ENCODE measurements at places on chromosomes 12 and 14. TPM values are rescaled to one million over a fixed set of nuclear protein-coding genes. Genes with fewer than 3 reads are reported as not detected.

The GZMB gene
- 1,173 TPM for total RNA-seq

The SAMD15 gene
- 0.50 TPM for total RNA-seq

DNA sequence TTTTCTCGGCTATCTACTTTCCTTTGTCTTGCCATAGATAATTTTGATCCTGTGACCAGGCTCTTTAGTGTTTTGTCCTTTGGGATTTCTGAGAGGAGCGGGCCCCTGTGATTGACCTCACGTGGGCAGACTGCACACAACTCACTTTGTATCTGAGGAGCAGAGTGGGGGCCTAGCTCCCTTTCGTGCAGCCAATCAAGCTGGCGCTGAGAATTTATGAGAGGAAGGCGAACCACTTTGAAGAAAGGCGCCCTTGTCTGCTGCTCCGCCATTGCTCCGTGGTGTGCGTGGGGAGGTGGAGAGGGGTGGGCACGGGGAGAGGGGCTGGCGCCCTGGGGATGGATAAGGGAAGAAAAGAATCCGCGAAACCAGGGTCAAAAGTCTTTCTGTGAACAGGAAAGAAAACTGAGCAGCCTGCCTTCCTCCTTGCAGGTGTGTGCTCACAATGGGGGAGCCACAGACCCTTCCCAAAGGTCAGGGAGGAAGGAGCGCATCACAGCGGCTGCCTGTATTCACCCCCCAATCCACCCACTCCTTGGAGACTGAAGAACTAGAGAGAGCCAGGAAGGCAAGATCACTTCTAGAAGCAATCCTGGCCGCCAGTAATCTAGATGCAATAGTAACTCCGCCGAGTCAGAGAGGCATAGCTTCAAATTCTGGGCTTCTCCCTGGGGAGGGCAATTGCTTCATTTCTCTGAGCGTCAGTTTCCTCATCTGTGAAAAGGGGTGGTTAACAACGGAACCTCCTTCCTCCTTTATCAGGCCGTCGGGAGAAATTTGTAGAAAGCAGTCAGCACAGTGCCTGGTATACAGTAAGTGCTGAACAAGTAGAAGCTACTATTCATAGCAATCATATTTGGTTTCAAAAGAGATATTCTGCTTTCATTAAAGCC, 24.9 kb upstream of the MED13L start:
- H3K4me3 ChIP-seq: no peak overlapping the region
- no peak overlapping the region for H3K27ac ChIP-seq
- H3K27me3 ChIP-seq: peaks cover 19% of the 10 kb centered on the region
- no peaks in the 10 kb centered on the region for H3K36me3 ChIP-seq
- no peaks in the 10 kb centered on the region for H3K4me1 ChIP-seq

DNA sequence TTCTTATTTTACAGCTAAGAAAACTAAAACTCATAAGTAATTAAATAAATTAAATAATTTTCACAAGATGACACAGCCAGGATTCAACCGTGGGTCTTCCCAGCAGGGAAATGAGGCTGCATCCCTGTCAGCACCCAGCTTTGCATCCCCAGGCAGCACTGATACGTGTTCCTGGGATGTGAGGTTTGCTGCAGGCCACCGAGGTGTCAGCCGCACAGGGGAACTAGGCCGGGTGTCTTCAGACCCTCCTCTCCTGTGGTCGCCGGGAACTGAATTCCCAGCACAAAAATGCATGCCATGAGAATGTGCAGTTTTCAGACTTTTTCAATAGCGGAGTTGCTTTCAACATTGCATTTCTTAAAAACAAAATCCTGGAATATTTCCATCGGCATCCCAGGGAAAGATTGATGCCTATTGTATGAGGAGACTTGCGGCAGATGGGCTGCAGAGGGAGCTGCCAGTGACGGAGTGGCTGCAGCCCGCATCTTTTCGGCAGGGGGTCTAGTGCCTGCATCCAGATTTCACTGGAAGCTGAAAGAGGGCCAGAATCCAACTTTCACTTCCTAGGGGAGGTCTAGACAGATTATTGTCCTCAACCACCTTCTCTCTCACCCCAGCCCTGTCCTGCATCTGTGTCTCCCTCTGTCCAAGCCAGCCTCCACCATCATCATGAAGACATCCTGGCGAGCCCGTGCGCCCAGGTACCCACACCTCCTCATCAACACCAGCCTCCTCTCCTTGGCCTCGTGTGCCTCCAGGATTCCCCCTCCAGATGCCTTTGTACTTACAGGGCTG, 12.6 kb downstream of the LRTM2 start:
- H3K36me3 ChIP-seq: no peaks in the 10 kb centered on the region

DNA sequence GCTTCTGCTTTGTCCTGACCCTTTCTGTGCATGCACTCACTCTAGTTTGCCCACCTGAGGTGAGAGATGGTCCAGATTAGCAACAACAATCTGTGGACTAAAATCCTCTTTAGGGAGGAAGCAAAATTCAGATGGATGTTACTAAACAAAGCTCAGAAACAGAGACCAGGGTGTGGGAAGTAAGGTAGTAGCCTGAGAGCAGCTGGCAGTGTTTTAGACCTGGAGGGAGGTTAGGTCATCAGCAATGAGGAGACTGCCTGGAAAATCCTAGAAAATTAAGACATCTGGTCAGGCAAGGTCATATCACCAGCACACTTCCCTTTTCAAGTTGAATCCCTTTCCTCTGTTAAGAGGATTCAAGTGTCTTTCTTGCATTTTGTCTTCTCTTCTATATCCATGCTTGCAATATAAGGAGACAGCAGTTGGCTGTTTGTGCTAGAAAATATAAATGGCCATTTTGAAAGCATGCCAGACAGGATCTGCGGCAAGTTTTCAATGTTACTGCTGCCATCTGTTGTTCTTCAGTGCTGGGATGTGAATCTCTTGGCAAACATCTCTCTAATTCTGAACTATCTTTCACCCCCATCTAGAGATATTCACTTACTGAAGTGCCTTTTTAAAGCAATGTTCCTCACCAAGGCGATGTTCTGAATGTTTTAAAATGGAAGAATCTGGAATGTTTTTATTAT, 266.4 kb downstream of the NAV3 start:
- no peaks in the 10 kb centered on the region for H3K27me3 ChIP-seq
- no peak overlapping the region for H3K27ac ChIP-seq
- no peak for DNase-seq
- no peaks in the 10 kb centered on the region for H3K36me3 ChIP-seq

The PLCZ1 gene
- total RNA-seq: not detected

All from natural killer cell treated with Interleukin-12 subunit alpha and Interleukin-12 subunit beta and Interleukin-15 and Interleukin-18, amount 100 ng/mL, for 72 hours (primary cell).